ENCODE measurements at places on chromosomes 2 and 18.

- no peak for DNase-seq
Measured at GRCh38 chr2:26861610-26862224, 13.8 kb downstream of the DPYSL5 start.

GRCh38 chr2:62478093-62478580 is 27.9 kb downstream of the TMEM17 start:
- no peak for DNase-seq

- no peak for DNase-seq
Measured at GRCh38 chr18:74074668-74075564, 72.7 kb downstream of the FBXO15 start.

- no peak for DNase-seq
Measured at GRCh38 chr2:215609089-215610032, 173.5 kb upstream of the FN1 start.

GRCh38 chr2:130729322-130730299 is 741 bp downstream of the GPR148 start:
- DNase-seq = no peak

- DNase-seq = no peak
Measured at GRCh38 chr18:3610813-3611212, 160.8 kb downstream of the TGIF1 start.

- DNase-seq = no peak
Measured at GRCh38 chr2:223642506-223642905, 40.3 kb upstream of the SCG2 start.

- no peak for DNase-seq
Measured at GRCh38 chr2:121502246-121502645, 28.4 kb upstream of the RNU4ATAC start.

- no peak for DNase-seq
Measured at GRCh38 chr2:69227716-69228115, 159.3 kb downstream of the GFPT1 start.

DNA sequence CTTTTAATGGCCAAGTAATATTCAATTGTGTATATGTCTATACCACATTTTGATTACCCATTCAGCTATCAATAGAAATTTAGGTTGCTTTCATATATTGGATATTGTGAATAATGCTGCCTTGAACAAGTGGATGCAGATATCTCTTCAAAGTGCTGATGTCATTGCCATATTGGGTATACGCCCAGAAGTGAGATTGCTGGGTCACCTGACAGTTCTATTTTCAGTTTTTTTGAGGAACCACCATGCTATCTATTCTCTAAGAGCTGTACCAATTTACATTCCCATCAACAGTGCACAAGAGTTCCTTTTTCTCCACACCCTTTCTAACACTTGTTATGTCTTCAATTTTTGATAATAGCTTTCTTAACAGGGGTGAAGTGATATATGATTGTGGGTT is 306.9 kb downstream of the ZNF516 start:
- no peak for DNase-seq

DNA sequence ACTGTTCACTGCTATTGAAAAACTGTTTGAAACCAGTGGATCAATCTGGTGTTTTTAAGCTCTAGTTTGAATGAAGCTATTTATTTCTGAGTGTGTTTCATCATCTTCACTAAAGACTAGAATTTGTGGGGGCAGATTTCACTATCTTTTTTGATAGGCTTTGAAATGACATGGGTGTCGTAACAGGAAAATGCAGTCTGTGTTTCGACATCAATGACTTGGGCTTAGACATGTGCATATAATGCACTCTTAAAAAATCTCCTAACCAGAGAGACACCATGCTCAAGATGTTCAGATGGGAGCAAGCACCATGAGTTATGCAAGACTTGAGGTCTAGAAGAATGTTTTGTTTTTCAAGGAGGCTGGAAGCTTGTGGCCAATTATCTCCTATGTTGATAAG is 221.6 kb downstream of the GPD2 start:
- DNase-seq = no peak

GRCh38 chr2:145771525-145771924 is 1251.6 kb upstream of the ZEB2 start:
- DNase-seq = no peak

DNA sequence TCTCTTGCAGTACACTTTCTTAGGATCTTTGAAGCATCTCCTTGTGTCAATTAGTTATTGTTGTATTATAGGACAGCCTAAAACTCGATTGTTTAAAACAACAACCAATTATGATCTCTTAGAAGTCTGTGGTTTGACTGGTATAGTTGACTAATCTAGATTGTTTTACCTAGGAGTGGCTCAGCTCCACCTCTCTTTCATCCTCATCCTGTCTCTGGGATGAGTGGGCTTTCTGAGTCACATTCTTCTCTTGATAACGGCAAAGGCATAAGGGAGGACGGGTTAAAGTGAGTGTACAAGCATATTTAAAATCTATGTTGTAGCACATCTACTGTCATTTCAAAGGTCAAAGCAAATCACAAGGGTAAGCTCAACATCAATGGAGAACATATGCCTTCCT is 102.3 kb upstream of the GULP1 start:
- no peak for DNase-seq

- DNase-seq = no peak
Measured at GRCh38 chr2:100213595-100213994, 71.2 kb upstream of the AFF3 start.

GRCh38 chr2:221553333-221553732 is 18.8 kb downstream of the EPHA4 start:
- no peak for DNase-seq

GRCh38 chr2:10654069-10654468 is 35.7 kb downstream of the NOL10 start:
- DNase-seq = no peak

DNA sequence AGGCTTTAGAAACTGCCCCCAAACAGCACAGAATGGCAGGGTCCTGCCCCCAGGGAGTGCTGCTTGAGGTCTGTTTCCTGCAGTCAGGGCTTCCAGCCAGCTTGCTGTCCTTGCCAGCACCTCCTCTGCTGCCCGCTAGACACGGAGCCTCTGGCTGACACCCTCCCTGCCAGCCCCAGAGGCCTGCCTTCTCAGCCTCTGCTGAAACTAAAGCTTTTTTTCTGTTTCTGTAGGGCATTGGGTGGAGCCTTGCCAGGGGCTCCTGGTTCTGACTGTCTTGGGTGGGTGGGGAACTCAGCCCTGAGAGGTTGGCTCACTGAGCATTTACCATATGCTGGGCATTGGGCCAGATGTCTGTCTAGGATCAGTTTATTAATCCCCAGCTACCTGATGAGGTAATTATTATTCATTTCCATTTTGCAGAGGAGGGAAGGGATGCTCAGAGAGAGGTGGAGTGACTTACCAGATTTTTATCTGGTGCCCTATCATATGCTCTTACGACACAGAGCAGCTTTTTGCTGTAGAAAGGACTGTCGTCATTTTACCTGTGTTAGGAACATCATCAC is 35.4 kb downstream of the INPP4A start:
- peak; percentile 89 for DNase-seq

- DNase-seq = no peak
Measured at GRCh38 chr2:204407204-204408014, 137.9 kb upstream of the PARD3B start.

DNA sequence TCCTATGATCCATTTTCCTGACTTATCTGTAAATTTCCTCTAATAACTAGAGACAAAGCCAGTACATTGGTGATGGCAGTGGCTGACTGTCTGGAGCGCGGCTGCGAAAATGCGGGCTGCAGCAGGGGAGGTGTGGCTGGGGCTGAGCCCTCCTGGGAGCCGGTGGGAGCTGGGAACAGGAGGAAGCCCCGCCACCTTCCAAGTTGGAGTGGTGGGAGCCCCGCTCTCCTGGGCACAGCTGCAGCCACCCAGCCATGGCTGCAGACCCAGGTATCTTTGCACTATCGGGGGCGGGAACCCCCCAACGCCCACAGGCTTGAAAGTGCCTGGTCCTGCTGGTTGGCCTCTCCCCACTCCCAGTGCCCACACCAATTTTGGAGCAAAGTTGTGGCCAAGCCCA is 633.0 kb upstream of the TMEFF2 start:
- no peak for DNase-seq

- no peak for DNase-seq
Measured at GRCh38 chr2:74186038-74186437, 7.4 kb upstream of the MOB1A start.

DNA sequence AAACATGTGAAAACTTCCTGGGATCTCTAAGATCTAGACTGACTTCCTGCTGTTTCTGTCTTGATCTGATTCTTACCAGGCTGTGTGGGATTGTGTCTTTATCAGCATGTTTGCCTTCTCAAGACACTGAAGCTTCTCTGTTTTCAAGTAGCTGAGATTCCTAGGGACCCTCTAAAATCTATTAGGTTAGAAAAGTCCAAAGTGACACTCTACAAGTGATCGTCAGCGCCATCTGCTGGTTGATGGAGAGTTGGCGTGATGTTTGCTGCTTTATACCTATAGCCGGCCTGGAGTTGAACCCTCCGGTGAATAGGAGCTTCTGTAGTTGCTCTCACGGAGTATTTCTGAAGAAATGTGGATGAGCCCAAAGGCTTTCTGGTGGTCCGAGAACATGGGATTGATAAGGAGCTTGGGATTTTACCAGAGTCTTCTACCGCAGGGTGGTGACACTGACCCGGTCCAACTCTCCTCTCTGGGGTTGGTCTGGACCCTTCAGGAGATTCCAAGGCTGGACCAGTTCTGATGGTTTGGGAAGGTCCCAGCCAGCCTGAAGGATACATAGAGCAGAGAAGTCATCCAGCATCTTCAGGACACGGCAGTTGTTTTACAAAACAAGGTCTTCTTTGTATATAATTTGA is 96.0 kb upstream of the TTC39C start:
- DNase-seq = no peak

- no peak for DNase-seq
Measured at GRCh38 chr2:117621326-117621725, 193.2 kb upstream of the DDX18 start.

GRCh38 chr2:197107291-197108269 is 181.1 kb upstream of the PGAP1 start:
- no peak for DNase-seq

DNA sequence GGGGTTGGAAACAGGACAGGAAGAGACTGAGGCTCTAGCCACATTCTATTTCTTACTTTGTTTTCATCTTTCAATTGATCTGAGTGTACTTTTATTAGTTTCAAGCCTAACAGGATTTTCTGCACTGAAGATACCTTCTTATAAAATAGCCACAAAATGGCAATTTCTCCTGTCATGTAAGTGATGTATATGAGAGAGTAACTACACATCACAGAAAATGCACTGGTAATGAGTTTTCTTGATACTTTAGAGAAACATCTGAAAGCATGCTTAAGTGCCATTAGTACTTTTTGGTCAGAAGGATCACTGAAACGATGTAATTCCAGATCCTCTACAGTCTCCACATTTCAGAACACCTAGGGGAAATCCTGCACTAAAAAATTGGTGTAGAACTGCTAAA is 104.8 kb downstream of the CABYR start:
- DNase-seq = no peak

GRCh38 chr2:124755386-124755785 is 730.3 kb downstream of the CNTNAP5 start:
- no peak for DNase-seq

GRCh38 chr2:160419776-160420505 is 73.7 kb downstream of the RBMS1 start:
- no peak for DNase-seq

GRCh38 chr18:63897072-63897471 is 9.6 kb downstream of the SERPINB2 start:
- DNase-seq = no peak

DNA sequence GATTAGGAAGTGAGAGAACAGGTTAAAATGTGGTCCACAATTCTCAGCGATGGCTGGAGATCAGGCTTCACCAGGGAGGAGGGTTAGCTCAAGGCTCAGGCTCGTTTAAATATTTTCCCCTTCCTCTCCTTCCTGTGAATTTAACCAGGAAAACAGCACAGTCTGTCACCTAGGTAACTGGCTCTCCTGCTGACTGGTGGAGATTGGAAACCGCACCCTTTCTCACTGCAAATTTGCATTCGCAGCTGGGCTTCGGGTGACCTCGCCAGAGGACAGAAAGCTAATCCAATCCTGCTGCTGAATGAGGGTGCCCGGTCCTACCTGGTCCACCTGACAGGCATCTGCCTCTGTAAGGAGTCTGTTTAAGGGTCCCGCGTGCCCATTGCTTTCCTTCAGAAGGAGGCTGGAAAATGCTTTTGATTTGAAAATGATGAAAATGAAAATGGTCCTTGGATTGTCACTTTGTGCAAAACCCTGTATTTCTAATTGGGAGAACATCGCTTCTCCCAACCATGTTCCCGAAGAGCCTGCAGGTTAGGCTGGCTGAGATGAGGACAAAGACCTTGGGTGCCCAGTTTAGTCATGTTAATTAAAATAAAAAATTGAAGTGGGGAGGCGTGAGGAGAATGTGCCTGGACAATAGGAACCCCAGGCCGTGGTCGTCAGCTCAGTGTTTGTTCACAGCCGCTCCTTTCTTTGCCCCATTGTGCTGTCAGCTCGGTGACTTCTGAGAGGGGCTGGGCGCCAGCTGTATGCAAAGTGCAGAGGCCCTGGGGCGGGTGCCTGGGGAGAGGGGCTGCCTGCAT is 43.4 kb upstream of the MTCL1 start:
- DNase-seq = peak; percentile 36
